Mesothelial cell of epicardium (in vitro differentiated cells): ENCODE measurements at places on chromosomes 6 and 20.

- DNase-seq, result no peak
These were observed 108.9 kb downstream of the SNX5 start for GRCh38 chr20:17859616-17860232.

- no peak for DNase-seq
These were observed 233.4 kb upstream of the FLRT3 start for GRCh38 chr20:14570811-14571210.

GRCh38 chr20:36463212-36464061 lies 77.9 kb upstream of the MYL9 start:
- DNase-seq, result no peak

DNA sequence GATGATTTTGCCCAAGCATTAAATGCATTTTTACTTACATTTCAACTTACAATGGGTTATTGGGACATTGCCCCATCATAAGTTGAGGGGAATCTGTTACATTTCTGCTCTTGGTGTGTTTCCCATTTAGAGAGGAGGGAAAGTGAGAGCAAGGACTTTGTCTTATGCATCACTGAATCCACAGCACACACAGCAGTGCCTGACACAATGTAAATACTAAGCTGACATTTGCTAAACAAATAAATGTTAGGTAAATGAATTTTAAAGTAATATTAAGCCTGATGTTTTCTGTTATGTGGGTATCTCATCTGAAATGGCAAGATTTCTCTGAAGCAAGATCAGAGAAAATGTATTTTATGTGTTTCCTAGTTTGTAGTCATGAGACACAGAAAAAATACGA lies 143.6 kb upstream of the STXBP5 start:
- no peak for DNase-seq

DNA sequence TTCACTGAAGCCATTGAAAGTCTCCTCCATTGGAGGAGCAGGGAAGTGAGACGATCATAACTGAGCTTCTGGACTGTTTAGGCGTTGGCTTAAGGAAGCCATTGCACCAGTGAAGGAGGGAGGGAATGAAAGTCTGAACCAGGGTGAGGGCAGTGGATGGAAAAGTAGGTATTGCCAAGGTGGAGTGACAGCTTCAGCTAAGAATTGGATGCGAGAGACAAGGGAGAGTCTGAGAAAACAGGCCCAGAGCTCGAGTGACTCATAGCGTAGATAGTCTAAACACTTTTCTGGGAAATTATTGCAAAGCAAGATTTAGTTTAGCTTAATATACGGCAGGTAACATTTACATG lies 4.5 kb downstream of the DSP start:
- DNase-seq, result no peak

DNA sequence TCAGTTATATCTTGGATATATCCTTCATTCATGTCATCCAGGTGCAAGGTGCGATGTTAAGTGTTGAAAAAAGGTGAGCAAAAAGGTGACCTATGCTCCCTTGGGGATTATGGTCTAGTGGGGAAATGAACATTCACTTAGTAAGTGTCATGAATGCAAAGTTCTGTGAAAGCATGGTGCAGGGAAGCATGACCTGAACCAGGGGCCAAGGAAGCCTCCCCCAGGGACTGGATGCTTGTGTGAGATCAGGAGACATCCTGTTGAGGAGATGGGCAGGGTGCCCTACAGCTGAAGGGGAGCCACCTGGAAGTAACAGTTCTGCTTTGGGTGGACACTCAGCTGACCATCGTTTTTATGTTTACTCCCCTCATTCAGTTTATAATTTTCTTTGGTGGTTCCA lies 179.5 kb downstream of the SYNDIG1 start:
- DNase-seq, result no peak

DNA sequence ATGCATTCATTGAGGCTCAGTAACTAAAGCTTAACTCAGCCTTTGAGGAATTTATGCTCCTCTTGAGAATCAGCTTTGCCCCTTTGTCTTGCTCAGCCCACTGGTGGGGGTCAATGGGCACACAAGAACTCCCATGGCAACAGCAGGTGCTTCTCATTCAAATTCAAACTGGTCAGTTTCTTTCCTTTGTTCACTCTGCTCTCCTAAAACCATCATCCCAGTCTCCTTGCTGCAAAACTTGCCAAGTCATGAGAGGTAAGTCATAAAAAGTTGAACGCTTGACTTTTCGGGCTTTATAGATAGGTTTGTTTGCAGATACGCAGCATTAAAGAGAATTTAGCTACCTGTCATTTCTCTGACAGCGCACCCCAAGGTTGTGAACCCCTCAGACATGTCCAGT lies 146.8 kb downstream of the TFAP2A start:
- DNase-seq, result no peak

GRCh38 chr6:41799559-41799911 lies 12.0 kb downstream of the TOMM6 start:
- DNase-seq, result no peak

DNA sequence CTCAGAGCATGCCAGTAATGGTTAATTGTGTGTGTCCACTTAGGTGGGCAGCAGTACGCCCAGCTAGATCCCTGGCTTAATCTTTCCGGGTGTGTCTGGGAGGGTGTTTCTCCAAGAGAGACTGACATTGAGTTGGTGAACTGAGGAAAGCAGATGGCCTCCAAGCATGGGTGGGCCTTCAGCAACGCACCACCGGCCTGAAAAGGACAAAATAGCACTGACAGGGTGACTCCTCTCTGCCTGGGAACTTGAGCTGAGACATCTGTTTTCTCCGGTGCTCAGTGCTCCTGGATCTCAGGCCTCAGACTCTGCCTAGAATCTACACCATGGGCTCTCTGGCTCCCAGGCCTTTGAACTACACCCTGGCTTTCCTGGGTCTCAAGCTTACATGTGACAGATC lies 43.2 kb downstream of the C6orf118 start:
- no peak for DNase-seq

DNA sequence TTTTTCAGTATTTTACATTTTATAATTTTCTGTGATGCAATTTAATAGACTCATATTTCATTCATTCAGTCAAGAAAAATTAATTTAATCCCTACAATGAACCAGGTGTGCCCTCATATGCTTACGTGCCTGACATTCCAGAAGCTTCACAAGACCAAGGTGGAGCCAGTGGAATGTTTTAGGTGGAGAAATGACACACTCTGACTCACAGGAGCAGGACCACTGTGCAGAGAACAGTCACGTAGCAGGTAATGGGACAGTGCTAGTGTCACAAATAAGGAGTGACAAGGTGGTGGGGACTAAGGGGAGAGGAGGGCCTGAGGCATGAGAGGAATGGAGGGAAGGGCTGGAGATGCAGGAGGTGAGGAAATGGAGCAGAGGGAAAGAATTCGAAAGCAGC lies 37.0 kb upstream of the HLA-G start:
- no peak for DNase-seq

- no peak for DNase-seq
These were observed 26.1 kb downstream of the HLA-F start for GRCh38 chr6:29749308-29749662.

DNA sequence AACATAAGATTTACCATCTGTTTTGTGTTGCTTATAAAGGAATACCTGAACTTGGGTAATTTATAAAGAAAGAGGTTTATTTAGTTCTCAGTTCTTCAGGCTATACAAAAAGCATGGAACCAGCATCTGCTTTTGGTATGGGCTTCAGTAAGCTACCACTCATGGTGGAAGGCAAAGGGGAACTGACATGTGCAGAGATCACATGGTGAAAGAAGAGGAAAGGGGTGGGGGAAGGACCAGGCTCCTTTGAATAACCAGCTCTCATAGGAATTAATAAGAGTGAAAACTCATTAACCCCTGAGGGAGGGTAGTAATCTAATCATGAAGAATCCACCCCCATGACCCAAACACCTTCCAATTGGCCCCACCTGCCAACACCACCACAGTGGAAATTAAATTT lies 89.5 kb upstream of the TMEM170B start:
- DNase-seq, result no peak

GRCh38 chr6:88454658-88455057 lies 288.5 kb upstream of the CNR1 start:
- DNase-seq, result no peak

DNA sequence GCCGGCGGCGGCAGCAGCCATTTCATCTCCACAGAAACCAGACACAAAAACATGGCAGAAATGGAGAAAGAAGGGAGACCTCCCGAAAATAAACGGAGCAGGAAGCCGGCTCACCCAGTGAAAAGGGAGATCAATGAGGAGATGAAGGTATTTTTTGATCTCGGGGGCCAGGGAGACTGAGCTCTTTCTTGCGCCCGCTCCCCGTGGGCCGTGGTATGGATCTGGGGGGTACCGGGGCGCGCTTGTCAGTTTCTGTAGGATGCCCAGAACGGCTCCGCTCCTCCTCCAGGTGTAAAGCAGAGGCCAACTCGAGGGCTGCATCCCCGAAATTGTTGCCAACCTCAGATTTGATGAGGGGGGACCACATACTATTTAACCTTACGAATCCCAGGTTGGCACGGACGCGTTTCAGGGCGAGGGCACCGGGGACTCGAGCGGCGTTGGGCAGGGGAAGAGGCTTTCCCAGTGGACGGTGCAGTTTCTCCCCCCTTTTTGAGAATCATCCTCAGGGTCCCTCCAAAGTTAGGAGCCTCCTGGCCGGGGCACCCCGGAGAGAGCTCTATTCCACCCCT lies 735 bp downstream of the SOBP start:
- DNase-seq, result no peak

DNA sequence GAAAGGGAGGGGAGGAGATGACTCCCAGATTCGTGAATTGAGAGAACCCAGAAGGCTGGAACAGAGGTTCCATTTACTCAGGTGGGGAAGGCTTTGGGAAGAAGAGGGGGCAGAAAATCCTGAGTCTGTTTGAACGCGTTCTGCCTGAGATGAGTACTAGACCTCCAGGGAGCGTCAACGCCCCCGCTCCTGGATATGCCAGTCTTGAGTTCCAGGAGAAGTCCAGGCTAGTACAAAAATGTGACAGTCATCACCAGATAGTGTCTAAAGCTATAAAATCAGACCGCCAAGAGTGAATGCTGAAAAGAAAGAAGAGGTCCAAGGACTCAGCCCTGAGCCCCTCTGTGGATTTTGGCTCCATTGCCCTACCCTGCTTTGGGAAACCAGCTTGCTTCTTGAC lies 8.6 kb downstream of the AHCY start:
- no peak for DNase-seq

- DNase-seq, result no peak
These were observed 6.6 kb downstream of the SLC52A3 start for GRCh38 chr20:761418-762381.

- DNase-seq, result no peak
These were observed 40.4 kb downstream of the DLL1 start for GRCh38 chr6:170250455-170250854.

- DNase-seq, result no peak
These were observed 226.2 kb upstream of the MARCKS start for GRCh38 chr6:113630738-113631535.

DNA sequence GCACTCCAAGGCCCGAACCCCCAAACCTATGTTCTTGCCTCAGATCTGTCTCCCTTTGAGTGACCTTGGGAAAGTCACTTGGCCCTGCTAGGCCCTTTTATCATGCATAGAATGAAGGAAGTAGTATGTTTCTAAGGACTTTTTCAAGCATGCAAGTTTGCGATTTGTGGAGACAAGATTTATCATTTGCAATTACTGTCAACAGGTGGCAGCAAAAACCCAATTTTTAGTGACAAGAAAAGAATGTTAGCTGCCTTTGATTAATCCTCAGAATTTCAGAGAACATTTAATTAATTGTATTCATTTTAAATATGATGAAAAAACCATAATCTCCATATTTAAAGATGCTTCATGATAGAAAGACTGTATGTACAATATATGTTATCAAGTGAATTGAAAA lies 28.3 kb upstream of the PREP start:
- DNase-seq, result no peak

DNA sequence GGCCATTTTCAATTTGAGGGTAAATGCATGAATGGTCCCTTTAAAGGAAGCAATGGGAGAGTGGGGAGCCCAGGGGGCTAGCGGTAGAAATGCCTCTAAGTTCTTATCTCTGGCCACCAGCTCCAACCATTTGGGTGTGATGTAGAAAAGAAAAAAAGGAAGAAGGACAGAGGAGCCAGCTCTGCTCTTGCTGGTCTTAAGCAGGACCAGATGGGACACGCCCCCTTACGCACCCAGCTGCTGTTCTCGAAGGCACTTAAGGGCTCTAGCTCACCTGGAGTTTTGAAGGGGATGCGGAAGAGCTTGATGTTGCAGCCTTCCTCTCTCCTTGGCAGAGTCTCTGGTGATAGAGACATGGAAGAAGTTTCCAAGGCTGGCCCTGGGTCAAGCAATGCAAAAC lies 59.5 kb upstream of the RNF144B start:
- no peak for DNase-seq

- no peak for DNase-seq
These were observed 387.1 kb upstream of the AGPAT4 start for GRCh38 chr6:161660666-161661571.

- DNase-seq, result peak; percentile 40
These were observed 485 bp downstream of the TGIF2 start for GRCh38 chr20:36573798-36574365.

- DNase-seq, result no peak
These were observed 6.6 kb upstream of the RAB44 start for GRCh38 chr6:36691011-36691410.

GRCh38 chr6:20946022-20946421 lies 411.8 kb downstream of the CDKAL1 start:
- no peak for DNase-seq

DNA sequence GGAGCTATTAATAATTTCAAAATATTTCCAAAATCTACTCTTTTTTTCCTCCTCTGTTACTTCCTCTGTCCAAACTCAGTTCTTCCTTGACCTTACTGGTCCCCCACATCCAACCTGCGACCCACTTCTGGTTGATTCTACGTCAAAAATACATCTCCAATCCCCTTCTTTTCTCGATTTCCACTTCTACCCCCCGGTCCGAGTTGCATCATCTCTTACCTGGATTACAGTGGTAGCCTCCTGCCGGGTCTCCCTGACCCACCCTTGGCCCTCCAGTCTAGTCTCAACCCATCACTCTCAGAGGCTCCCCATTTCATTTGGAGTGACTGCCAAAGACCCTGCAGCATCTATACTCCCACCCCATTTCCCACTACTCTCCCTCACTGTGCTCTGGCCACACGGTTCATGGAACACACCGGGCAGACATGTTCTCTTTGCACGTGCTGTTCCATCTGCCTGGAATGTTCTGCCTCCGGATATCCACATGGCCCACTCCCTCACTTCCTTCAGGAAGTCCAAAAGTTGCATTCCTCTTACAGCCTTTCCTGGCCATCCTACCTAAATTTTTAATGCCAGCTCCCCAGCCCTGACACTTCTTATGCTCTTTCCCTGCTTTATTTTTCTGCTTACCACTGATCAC lies 6.1 kb upstream of the CCND3 start:
- no peak for DNase-seq

- DNase-seq, result no peak
These were observed at the start of gene SIRPG for GRCh38 chr20:1657556-1658334. SIRPG (minus strand) TSS chr20:1657779; CDS start chr20:1657714, 65 bp downstream.

- DNase-seq, result no peak
These were observed 11.2 kb downstream of the SPDEF start for GRCh38 chr6:34544776-34545471.

DNA sequence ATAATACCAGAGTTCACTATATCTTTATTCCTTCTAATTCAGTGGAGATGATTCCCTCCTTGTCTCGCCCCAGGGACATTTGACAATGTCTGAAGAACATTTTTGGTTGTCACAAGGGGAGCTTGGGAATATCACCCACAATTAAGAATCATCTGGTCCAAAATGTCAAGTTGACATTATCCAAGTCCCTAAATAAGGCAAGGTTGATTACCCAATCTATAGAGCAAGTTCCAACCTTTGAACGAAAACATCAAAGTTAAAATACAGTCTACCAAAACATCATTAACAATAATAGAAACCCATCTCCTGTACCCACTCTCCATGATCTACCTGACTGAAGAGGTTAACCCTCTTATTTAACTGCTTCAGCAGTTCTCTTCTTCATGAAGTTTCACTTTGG lies 15.6 kb downstream of the DEK start:
- no peak for DNase-seq

GRCh38 chr6:38214159-38214558 lies 394.6 kb downstream of the ZFAND3 start:
- no peak for DNase-seq
